ENCODE measurements at places on chromosomes 16 and 17.
A peak's percentile ranks its signal among the peaks of the same experiment; 100 is the strongest.

- DNase-seq, result no peak
- H3K36me3 ChIP-seq, result no peaks in the 10 kb centered on the region
- H3K4me3 ChIP-seq, result no peak overlapping the region
- no peaks in the 10 kb centered on the region for H3K4me1 ChIP-seq
- no peaks in the 10 kb centered on the region for H3K27me3 ChIP-seq
- H3K27ac ChIP-seq, result no peak overlapping the region
Observed at GRCh38 chr17:69012895-69013805, 47.6 kb downstream of the ABCA9 start.

GRCh38 chr16:56748191-56748590, 18.3 kb downstream of the NUP93 start:
- H3K4me3 ChIP-seq, result no peak overlapping the region
- no peak for DNase-seq
- H3K27me3 ChIP-seq, result no peaks in the 10 kb centered on the region
- H3K27ac ChIP-seq, result no peak overlapping the region
- peaks cover 35% of the 10 kb centered on the region for H3K36me3 ChIP-seq

- H3K27me3 ChIP-seq, result no peaks in the 10 kb centered on the region
- no peak for DNase-seq
- no peak overlapping the region for H3K27ac ChIP-seq
Observed at GRCh38 chr16:35492225-35492624, 2032.8 kb downstream of the TP53TG3F start.

GRCh38 chr17:57744195-57745170, 616 bp downstream of the CCDC182 start:
- H3K27me3 ChIP-seq, result peaks cover 4% of the 10 kb centered on the region
- H3K27ac ChIP-seq, result no peak overlapping the region
- no peak overlapping the region for H3K4me3 ChIP-seq
- DNase-seq, result no peak
- no peaks in the 10 kb centered on the region for H3K4me1 ChIP-seq
- no peaks in the 10 kb centered on the region for H3K36me3 ChIP-seq

DNA sequence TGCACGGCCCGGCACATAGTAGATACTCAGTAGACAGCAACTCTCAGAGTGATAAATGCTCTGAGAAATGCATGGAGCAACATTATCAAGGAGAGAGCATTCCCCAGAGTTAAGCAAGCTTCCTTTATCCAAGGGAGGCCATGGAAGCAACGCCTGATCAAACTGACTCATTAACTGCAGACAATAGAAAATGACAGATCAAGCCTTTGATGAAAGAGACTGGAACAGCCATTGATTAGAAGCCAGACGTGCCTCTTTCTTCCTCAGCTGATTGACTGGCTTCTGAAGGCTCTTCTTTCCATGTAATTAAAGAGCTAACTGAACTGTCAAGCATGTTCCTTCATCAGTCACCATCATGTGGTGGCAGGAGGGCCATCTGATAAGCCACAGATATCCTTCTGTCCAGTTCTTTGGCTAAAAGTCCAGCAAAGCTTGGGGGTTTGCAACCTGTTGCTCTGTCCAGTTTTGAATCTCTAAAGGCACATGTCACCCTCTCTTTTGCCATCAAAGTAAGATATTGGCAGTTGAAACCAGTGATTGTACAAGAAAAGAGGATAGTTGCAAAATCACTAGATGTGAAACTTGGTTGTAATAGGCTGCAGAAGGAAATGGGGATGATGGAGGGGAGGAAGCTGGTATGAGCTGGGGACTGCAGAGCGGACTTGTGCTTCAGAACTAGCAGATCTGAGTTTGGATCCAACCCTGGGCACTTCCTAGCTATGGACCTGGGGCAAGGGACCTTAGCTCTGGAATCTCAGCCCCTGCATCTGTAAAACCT, 188.0 kb downstream of the HAPSTR1 start:
- H3K27me3 ChIP-seq, result peaks cover 1% of the 10 kb centered on the region
- H3K36me3 ChIP-seq, result no peaks in the 10 kb centered on the region
- no peaks in the 10 kb centered on the region for H3K4me1 ChIP-seq
- H3K27ac ChIP-seq, result no peak overlapping the region
- DNase-seq, result no peak

- H3K4me1 ChIP-seq, result peaks cover 5% of the 10 kb centered on the region
- peaks cover 20% of the 10 kb centered on the region for H3K27me3 ChIP-seq
- no peaks in the 10 kb centered on the region for H3K36me3 ChIP-seq
Observed at GRCh38 chr17:42092939-42093338, 5.3 kb downstream of the ZNF385C start.

GRCh38 chr16:72876221-72876620, 171.7 kb downstream of the ZFHX3 start:
- no peaks in the 10 kb centered on the region for H3K4me1 ChIP-seq
- no peaks in the 10 kb centered on the region for H3K36me3 ChIP-seq
- DNase-seq, result peak; percentile 20

DNA sequence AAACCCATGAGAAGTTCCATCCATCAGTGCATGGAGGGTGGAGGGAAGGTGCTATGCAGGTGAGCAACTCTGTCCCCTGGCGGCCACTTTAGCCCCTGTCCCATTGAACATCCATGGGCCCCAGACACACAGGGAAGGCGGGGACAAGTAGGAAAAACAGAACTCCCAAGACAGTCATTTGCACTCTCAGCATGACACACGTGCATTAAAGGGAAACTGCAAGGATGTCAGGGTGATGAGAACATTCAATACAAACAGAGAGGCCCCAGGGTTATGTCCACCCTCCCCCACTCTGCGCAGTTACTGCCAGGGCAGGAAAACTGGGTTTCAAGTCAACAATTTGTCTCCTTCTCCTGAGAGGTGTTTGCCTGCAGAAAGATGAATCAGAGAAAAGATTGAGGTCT, 44.0 kb upstream of the AKTIP start:
- H3K4me3 ChIP-seq, result no peak overlapping the region
- no peak overlapping the region for H3K27ac ChIP-seq
- H3K27me3 ChIP-seq, result no peaks in the 10 kb centered on the region
- no peaks in the 10 kb centered on the region for H3K36me3 ChIP-seq
- DNase-seq, result peak; percentile 23
- H3K4me1 ChIP-seq, result peaks cover 28% of the 10 kb centered on the region

DNA sequence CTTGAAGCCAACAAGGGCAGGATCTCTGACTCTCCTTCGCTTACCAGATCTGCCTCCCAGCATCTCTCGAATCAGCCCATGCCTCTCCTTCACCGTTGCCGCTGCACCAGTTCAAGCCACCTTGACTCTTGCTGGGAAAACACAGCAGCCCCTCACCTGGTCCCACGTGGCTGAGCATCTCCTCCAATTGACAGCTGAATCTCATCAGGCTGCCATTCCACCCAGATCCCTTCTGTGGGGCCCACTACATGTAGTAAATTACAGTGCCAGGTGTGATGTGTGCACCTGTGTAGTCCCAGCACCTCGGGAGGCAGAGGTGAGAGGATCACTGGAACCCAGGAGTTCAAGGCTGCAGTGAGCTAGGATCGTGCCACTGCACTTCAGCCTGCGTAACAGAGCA, 37.8 kb upstream of the C16orf78 start:
- H3K27ac ChIP-seq, result no peak overlapping the region
- H3K27me3 ChIP-seq, result peaks cover 6% of the 10 kb centered on the region
- no peak overlapping the region for H3K4me3 ChIP-seq
- H3K4me1 ChIP-seq, result no peaks in the 10 kb centered on the region
- DNase-seq, result no peak

DNA sequence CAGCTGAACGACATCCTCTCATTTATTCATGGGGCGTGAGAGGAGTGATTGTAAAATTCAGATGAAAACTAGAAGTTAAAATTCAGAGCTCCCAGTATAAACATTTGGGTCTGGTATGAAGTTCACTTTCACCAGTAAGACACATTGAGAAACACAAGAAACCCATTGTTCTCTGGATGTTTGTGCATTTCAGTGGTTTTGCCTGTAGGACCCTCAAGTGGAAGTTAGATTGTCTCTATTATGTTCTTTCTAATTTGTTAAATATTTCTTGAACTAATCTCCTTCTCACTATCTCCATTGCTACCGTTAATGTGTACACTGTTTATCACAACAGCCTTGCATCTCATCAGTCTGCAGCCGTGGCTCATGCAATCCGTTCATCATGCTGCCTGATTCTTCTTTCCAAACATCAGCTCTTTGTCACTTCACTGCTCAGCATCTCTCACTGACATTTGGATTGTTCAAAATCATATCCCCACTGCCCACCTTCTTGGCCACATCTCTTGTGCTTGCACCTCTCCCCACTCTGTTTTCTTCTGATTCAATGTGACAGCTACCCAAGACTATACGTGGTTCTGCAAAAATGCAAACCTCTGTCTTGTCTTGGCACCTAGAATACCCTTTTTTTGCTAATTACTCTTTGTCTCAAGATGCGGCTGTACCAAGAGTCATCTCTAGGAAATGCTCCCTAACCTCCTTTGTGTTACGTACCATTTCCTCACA, 49.5 kb downstream of the HLF start:
- H3K27ac ChIP-seq, result peak overlapping the region; percentile 77
- no peak overlapping the region for H3K4me3 ChIP-seq
- H3K4me1 ChIP-seq, result peaks cover 21% of the 10 kb centered on the region
- H3K36me3 ChIP-seq, result no peaks in the 10 kb centered on the region
- H3K27me3 ChIP-seq, result peaks cover 4% of the 10 kb centered on the region

DNA sequence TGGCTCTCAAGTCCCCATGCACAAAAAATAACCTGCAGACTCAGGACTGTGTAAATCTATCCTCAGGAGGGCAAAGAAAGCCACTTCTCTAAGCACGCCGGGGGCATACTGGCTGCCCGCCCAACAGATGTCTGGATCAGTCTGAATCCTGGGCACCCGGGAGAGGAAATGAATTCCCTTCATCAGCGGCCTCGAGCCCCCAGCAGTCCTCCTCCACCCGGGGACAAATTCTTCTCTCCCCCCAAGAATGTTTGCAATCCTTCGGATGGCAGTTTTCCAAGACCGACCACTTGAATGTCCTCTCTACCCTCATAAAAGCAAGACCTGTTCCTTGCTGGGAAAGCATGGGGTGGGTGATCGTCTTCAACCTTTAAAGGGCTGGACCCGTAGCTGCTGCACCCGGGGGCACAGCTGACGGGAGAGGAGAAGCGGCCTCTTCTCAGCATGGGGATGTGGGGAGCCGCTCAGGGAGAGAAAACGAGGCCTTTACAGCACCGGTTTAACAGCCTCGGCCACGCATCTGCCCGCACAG, 9.4 kb upstream of the MAP2K3 start:
- H3K4me3 ChIP-seq, result peak overlapping the region; percentile 90
- no peaks in the 10 kb centered on the region for H3K36me3 ChIP-seq
- DNase-seq, result no peak
- H3K27me3 ChIP-seq, result no peaks in the 10 kb centered on the region

GRCh38 chr16:53609536-53609935, 94.1 kb downstream of the RPGRIP1L start:
- H3K36me3 ChIP-seq, result peaks cover 2% of the 10 kb centered on the region
- H3K4me3 ChIP-seq, result no peak overlapping the region
- H3K4me1 ChIP-seq, result no peaks in the 10 kb centered on the region
- no peak overlapping the region for H3K27ac ChIP-seq

DNA sequence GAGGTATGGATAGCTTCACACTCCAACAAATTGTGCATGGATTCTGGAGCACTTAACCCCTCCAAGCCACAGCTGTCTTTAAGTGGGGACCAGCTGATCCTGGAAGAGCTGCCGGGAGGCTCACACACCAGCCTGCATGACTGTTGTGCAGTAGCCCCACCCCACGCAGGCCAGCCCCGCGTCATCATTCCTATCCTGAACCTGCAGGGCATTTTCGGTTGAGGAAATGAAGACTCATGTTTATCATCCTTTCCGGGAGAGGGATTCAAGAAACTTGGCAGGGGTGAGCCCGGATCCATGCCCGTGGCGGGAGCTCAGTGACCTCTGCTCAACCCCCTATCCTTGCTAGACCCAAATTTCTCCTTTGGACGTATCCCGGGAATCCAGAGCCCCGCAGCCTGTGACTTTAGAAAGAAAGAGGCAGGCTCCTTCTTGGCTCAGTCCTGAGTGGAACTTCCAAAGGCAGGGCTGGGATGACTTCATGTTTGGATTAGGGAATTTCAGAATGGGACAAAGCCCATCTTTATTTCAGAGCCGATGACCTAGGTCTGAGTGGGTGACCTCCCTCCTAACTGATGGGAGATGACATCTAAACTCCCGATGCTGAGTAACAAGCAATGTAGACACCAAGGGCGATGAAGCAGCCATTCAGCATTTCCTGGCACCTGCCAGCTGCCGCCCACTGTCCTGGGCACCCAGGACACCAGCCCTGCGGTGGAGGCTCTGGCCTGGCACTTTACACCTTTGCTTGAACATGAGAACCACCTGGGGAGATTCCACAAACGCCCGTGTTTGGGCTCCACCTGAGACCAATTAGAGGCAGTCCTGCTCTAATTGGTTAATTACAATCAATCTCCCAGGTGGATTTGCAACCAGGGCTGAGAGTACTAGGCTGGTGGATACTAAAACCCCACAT, 43.3 kb upstream of the CMIP start:
- DNase-seq, result no peak
- no peak overlapping the region for H3K27ac ChIP-seq
- H3K4me3 ChIP-seq, result no peak overlapping the region
- no peaks in the 10 kb centered on the region for H3K4me1 ChIP-seq
- H3K27me3 ChIP-seq, result no peaks in the 10 kb centered on the region

- H3K27ac ChIP-seq, result no peak overlapping the region
- H3K36me3 ChIP-seq, result no peaks in the 10 kb centered on the region
- peaks cover 9% of the 10 kb centered on the region for H3K4me1 ChIP-seq
- H3K4me3 ChIP-seq, result no peak overlapping the region
- no peak for DNase-seq
- peaks cover 28% of the 10 kb centered on the region for H3K27me3 ChIP-seq
Observed at GRCh38 chr17:21374441-21375161, 1.6 kb upstream of the KCNJ12 start.

DNA sequence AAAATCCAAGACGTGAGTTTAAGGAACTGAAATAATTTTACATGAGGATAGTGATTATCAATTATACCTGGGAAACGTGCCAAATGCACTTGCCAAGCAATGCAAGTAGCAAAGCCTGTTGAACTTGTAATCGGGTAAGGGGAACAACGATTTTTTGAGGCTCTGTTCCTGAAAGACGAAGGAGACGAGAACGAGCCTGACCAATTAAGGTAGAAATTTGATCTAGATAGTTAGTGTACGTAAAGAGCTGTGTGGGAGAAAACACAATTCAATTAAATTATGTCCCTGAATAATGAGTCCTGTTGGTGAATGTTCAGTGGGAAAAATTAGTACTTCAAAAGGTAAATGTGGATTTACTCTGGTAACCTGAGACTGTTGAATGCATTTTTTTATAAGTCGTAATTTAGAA, 17.7 kb upstream of the KCTD5 start:
- H3K27me3 ChIP-seq, result no peaks in the 10 kb centered on the region
- H3K27ac ChIP-seq, result peak overlapping the region; percentile 98
- peaks cover 78% of the 10 kb centered on the region for H3K36me3 ChIP-seq
- no peak for DNase-seq

- H3K4me3 ChIP-seq, result peak overlapping the region; percentile 93
- peak overlapping the region; percentile 92 for H3K27ac ChIP-seq
- peaks cover 13% of the 10 kb centered on the region for H3K27me3 ChIP-seq
- peaks cover 61% of the 10 kb centered on the region for H3K4me1 ChIP-seq
- peak; percentile 90 for DNase-seq
Observed at GRCh38 chr17:14302431-14303099, 1.7 kb downstream of the HS3ST3B1 start.

DNA sequence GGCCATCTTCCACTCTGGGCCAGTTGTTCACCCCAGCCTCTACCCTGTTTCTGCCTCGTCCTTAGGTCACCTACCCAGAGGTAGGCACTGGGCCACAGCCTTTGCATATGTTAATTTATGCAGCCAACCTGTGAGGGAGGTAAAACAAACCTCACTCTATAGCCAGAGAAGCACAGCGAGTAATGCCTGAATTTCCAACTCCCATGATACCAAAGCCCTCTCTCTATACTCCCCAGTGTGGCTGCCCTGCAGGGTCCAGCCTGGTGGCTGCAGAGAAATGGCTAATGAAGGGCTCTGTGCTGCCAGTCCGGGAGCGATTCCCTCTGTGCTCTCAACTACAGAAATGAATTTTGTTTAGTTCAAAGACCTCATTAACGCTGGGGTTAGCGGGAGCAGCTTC, 397.0 kb upstream of the CCL2 start:
- no peak for DNase-seq
- no peaks in the 10 kb centered on the region for H3K36me3 ChIP-seq
- H3K4me1 ChIP-seq, result no peaks in the 10 kb centered on the region

All from activated CD4-positive, alpha-beta memory T cell treated with anti-CD3 and anti-CD28 coated beads for 36 hours (primary cell).